Sigmoid colon (tissue), 7 donors: ENCODE measurements at places on chromosomes 3 and 15.

- no peak for DNase-seq
Observed at GRCh38 chr3:81425198-81425868, 336.1 kb downstream of the GBE1 start.

- no peak for DNase-seq
Observed at GRCh38 chr3:195040773-195041520, 230.0 kb downstream of the XXYLT1 start.

- no peak for DNase-seq
Observed at GRCh38 chr15:63560741-63561448, 36.3 kb upstream of the FBXL22 start.

DNA sequence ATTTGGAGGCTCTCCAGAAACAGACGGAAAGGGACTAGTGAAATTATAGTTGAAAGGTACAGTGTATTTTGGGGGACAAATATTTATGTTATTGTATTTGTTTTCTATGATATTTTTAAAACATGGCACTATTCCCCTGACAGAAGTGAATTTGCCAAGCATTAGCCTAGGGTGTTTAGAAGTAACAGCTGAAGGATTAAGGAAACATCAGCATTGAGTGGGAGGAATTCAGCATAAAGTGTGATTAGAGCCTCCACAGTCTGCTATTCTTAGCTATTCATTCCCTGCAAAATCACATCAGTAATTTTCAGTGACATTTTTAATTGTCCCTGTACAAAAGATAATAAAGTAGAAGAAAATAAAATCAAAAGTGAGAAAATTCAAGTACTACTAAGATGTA, 231.4 kb downstream of the ROBO2 start:
- DNase-seq, result no peak

GRCh38 chr15:33317896-33318295, 7.1 kb downstream of the RYR3 start:
- DNase-seq, result no peak
